ENCODE measurements at places on chromosomes 2 and 18.

DNA sequence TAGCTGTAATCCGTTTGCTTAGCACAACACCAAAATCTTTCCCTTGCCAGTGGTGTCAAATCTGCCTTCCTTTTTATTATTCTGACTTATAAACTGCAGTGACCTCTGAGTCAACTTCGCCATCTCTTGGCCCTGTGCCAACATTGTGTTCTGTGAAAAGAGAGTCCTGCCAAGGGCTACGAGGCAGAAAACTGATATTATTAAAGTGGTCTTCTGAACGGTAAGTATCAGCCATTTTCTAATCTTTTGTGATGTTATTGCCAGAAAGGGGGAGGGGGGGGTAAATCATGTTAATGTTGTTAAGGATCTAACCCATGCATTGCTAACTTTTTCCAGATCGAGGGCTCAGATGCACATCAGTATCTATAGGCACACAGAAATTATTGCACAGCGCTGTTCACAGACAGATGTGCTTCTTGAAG is 121.5 kb upstream of the LTBP1 start:
- no peak for DNase-seq

- no peak for DNase-seq
Measured at GRCh38 chr2:128362889-128363228, 44.2 kb upstream of the HS6ST1 start.

DNA sequence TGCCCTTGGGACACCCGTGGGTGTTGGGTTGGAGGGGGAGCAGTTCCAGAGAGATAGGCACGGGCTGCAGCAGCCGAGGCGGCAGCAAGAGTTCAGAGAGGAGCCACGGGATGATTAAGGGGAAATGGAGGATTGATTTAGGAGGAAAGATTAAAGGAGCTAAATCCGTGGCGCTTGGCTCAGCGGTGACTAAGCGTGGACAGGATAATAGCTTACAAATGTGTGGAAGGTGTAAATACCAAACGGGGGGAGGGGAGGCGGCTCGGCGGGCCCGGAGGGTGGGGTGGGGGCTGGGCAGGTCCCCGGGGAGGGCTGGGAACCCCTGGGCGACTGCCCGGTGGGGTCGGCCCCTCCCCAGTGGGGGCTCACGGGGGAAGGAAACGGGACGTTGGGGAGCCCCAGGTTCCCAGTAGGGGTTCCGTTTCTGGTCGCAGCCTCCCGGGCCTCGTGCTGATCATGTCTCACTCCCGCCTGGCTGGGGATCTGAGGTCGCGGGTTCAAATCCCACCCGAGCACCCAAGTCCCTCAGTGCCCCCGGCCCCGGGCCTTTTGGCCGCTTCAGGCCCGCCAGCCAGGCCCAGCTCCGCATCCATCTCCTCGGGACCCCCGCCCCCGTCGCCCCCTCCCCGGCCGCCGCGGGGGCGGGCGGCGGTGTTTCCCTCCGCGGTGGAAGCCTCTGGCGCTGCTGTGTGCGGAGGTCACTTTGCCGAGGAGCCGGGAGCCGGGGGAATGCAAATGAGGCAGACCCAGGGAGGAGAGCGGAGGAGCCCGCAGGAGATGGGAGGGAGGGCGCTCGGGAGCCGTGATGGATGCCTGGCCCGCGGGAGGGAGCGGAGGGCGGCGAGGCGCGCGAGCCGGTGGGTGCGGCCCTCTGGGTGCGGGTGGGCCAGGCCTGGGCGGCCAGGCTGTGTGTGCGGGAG is 8.1 kb downstream of the ASIC4 start:
- DNase-seq = no peak

GRCh38 chr2:21715887-21716286 is 592.1 kb downstream of the TDRD15 start:
- DNase-seq = no peak

GRCh38 chr2:192749611-192750200 is 555.0 kb upstream of the TMEFF2 start:
- DNase-seq = no peak

GRCh38 chr2:151182899-151183809 is 78.5 kb downstream of the RBM43 start:
- DNase-seq = no peak

DNA sequence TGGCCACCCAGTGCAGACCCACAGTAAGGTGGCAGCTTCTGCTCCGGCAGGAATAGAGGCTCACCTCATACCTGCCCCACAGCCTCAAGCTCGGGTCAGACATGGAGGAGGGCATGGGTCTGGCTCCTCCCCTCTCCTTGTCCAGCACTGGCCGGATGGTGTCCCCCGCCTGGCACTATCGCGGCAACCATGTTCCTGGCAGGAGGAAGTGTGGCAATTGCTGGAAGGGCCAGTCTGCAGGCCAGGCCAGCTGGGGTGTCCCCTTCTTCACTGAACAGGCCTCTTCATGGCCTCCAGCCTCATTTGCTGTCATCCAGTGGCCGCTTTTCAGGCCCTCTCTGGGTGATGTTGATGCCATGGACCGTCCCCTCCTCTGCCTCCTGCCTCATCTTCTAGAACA is 41.4 kb upstream of the SMAD7 start:
- DNase-seq = no peak

GRCh38 chr2:167438206-167438605 is 549.9 kb downstream of the XIRP2 start:
- DNase-seq = no peak

- DNase-seq = no peak
Measured at GRCh38 chr2:168543037-168543436, 87.0 kb downstream of the CERS6 start.

GRCh38 chr2:30770816-30771576 is 36.2 kb downstream of the CAPN13 start:
- no peak for DNase-seq

DNA sequence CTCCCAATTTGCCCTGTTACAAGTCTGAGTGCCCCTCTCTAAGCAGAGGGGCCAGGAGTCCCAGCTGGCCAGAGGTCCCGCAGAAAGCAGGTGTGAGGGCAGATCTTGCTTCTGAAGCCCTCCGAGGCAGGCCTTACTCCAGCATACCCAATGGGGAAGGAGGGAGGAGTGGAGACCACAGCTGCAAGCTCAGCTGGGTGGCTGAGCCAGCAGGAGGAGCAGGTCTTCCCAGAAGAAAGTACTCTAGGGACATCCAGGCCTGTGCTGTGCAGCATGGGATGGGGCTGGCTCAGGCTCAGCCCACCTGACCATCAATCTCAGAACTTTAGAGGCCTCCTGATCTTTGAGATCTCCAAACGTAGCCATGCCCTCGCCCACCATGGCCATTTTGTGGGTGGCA is 31.3 kb downstream of the PLB1 start:
- no peak for DNase-seq

- no peak for DNase-seq
Measured at GRCh38 chr2:26555246-26556133, 77.6 kb upstream of the OTOF start.

DNA sequence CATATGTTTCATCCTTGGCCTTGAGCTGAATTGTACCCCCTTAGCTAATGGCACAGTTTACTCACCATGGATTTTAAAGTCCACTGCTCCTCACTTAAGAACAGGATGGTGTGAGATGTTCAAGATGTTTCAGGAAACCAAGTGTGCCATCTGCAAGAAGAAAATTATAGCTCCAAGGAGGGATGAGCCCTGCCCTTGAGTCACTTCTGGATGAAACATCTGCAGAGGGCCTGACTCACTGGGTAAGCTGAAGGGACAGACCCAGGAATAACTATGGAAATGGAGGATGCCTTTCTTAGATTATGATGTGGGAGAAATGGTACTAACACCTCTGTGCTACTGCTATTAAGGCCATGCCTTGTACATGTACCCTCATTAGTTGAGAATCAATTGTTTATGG is 6.4 kb downstream of the MARS2 start:
- DNase-seq = no peak

GRCh38 chr18:44968336-44968735 is 287.6 kb downstream of the SETBP1 start:
- no peak for DNase-seq

DNA sequence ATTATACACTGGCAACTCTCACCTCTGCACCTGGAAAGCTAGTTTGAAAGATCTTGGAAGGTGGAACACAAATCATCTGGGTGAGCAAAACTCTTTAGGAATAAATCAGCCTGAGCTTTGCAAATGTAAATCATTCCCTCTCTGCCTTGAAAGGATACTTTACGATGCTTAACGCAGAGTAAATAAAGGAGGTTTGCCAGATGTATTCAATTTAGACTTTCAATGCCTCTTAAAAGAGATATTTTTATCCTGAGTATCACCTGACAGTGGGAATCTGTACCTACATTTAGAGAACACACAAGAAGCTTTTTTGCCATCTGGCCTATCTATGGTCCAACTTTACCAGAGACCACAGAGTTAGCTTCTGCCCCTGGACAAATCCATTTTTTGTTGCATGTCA is 983.2 kb upstream of the CDH2 start:
- no peak for DNase-seq

DNA sequence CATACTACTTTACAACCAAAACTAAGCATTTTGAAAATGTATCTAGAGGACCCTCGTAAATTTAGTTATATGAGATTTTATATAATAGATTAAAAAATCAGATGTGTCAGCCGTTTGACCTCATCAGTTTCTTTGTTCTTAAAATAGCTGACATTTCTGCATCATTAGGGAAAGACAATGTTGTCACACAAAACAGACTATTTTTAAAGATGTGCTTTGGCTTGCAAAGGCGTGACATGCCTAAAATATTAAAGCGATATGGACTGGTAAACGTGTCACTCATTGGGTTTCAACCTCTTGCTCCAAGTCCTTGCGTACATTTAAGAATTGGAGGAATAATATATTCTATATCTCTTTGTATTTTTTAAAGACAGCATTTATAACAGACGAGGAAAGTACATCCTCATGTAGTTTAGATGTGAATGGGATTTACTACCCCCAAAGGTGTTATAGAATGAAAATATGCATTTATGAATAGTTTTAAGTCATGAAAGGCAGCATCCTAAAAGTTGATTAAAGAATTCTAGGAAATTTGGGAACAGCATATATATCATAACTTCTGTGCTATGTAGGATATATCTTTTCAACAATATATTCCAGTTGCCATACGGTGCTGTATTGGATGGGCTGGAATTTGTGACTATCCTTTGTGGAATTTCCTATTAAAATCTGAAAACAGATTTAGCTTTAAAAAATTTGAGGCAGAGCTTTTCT is 3.8 kb downstream of the MYL12A start:
- DNase-seq = no peak

DNA sequence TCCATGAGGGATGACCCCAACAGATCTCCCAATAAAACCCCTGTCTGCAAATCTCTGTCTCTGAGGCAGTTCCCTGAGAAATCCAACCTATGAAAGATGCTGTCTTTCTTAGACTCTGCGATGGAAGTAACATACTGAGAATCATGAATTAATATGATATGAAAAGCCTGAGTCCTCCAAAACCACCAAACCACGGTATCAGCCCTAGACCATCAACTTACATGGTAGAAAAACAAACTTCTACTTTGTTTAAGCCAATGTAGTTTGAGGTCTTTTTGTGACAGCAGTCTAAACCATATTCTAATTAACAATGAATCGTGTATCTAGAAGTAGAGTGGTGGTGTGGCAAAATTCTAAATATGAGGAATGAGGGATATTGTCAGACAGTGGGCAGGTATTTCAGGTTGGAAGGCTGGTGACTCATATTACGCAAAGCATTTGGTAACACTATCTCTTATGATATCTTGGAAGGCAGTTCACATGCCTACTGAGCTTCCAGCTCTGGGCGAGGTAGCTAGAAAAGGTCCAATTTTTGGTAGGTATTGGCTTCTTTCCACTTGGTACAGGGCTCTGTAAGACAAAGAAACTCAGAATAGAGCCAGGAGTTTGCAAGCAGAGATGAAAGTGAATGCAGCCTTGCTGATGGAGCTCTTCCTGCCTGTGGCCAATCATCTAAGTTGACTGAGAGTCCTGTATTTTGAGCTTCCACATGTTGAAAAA is 215.8 kb downstream of the ZFP36L2 start:
- no peak for DNase-seq

DNA sequence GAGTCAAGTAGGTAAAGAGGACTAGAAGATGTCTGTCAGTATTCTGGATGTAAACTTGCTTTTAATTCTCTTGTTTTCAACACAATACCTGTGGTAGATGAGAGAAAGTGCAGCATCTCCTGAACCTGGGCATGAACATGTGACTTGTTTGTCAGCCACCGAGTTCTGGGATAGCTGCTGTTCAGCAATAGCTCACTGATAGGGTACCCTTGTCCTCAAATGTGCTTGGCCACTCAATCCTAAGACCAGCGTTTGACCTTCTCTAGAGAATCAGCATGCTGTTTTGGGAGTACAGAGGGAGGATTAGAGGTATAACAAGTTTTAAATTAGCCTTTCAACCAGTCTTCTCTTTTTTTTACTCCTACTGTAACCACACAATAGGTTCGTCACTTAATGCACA is 23.2 kb downstream of the RPIA start:
- no peak for DNase-seq

DNA sequence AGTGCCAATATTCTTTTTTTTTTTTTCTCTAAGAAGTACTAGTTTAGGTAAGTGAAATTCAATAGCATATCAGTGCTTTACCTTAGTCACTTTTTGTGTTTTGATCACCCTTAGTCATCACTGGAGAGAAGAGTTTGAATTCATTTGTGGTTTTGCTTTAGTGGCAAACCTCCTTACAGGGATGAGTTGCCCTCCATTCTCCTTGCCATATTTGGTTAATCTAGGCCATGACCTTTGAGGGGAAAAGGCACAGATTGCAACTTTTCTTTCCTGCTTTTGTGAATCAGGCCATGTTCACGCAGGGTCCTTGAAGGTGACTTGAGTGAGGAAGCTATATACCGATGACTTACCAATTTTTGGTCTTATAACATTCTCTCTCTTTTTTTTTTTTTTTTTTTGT is 34.4 kb downstream of the PLEKHA3 start:
- DNase-seq = no peak

DNA sequence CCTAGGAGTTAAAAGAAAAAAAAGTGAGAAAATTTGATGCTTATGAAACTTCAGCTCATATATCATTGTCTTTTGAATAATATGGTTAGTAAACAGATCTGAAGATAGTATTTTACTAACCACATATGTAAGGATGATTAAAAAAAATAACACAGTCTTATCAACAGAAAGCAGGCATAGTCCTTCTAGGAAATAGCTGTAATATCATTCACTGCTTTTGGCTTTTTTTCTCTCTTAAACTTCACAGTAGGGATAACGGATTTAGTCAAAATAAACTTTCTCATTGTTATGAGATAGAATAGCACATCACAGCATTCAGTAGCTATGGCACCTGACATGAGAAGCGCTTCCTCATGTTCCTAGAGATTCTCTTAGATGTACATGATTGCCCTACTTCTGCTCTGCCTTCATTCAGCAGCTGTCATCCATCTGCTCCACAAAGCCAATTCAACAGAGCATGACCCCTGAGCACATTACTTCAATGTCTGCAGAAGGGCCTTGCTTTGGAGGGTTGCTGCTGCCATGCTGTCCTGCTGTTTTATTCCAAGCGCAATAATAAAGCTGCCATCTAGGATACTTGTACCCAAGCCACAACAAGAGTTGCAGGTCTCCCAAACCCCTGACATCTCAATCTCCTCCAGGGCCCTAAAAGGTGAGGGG is 67.0 kb downstream of the TTC21B start:
- no peak for DNase-seq

DNA sequence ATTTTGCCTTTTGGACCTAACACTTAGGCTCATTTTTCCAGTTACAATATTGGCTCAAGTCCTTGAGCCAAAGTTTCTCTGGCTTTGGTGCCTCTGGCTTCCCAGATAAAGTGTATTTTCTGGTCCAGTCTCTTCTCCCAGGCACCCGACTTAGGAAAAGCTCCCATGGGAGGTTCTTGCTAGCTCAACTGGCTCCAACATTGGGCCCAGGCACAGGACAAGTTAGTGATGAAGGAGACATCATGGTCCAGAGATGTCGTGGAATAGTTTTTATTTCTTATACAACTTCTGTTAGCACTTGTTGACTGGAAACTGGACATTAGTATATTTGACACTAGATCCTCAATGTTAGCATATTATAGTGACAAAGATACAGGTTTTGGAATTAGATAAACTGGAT is 8.2 kb upstream of the ZEB2 start:
- no peak for DNase-seq
